ENCODE measurements at places on chromosomes 7 and 10.

DNA sequence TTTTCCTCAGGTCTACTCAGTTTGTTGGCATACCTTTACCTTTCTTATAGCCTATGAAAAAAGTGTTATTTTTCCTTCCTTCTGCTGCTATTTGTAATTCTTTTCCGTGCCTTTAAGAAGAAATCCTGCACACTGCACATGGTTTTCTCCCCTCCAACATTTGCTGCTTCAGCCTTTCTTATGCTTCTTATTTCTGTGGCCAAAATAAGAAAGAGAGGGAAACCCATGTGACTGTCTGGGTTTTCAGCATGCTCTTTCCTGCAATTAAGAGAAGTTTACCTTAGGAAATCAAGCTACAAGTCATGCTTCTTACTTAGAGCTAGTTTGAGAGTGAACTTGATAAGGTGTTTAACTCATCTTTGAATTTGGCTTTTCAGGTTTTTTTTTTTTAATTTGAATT is 11.0 kb downstream of the TBC1D12 start:
- no peak for DNase-seq

DNA sequence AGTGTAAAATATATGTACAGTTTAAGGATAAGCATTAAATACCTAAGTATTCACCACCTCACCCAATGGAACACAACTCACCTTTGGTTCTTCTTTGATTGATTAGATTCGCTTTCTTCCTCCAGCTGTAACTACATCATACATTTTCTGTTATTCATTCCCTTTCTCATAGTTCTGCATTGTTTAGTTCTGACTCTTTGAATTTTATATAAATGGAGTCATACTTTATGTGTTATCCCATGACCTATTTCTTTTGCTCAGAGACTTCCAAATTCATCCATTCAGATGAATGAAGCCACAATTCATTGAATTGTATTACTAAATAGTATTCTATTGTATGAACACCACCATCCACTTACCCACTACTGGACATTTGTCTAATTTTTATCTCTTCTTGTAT is 12.3 kb downstream of the THNSL1 start:
- no peak for DNase-seq

GRCh38 chr10:6018422-6018821 is 41.1 kb upstream of the IL15RA start:
- DNase-seq, result no peak

DNA sequence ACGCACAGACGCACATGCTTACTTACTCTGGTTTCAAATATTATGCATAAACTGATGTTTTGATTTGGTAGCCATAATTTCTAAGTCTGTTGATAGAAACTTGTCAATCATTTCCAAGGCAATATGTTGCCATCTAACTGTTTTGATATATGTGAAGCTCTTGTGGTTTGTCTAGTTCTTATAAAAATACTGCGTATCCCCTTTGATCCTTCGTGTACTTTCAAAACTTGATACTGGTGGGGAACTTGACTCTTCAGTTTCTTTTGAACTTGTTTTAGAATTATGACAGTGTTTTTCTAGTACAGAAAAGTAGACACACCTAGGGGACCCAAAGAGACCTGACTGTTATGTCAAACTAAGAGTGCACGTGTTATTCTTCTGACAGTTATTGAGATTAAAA is 708.0 kb downstream of the LRMDA start:
- DNase-seq, result no peak

DNA sequence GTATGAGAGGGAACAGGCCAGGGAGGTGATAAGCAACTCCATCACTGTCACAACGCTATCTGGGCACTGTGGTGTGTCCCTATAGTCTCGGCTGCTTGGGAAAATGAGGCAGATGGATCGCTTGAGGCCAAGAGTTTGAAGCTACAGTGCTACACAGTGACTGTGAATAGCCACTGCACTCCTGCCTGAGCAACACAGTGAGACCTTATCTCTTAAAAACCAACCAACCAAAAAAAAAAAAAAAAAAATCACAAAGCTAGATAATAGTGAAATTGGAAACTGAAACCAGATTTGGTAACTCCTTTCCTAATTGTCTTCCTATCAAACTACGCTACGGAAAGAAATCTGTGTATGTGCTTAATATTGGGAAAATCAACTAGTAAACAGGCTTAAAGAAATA is 14.1 kb downstream of the MICU1 start:
- no peak for DNase-seq

- DNase-seq, result no peak
Observed at GRCh38 chr10:43369921-43370320, 1.5 kb upstream of the FXYD4 start.

DNA sequence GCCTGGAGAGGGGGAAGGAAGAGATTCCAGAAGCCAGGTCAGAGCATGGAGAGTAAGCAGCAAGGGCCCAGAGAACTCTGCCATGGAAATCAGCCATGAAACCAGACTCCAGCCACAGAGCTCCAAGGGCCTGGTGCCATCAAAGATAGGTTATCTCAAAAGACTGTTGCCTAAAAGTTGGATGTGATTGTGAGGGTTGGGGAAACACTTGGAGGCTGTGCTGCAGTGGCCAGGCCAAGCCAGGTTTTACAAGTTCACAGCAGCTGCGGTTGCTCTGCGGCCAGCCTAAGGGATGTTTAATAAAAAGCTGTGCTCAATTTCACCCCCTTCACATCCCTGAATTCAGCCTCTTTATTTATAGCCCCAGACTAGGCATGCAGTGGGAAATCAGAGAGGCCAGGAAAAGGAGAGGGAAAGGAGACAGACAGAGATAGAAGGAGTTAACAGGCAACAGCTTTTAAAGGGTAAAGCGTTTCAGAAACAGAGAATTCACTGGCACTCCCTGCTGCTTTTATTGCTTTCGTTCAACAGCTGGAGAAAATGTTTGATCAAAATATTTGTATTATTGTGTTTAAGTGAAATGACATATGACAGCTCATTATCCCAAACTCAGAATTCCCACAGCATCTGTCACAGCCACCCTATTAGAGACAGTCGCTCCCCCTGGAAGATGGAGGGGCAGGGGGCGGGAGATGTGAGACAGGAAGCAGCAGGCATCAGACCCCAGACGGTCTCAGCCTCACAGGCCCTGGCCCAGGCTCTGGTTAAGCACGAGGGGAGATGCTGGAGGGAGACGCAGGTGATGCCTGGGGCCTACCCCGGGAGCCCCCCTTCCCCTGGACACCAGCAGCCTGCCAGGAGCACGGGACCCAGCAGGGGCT is 140.1 kb downstream of the GLI3 start:
- no peak for DNase-seq

DNA sequence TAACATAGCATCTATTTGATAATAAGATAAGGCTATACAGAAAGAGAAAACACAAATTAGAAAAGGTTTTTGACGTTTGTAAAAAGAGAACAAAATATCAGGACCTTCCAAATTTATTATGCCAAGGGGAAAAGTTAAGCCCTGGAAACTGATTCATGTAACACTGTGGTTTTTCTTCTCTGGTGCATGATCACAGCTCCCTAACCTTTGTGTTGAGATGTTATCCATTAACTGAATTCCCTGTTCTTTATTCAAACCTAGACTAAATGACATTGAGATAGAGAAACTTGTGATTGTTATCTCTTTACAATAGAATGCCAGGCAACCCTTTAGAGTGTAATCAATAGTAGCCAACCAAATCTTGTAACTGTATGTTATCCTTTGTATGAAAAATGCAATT is 141.5 kb upstream of the NRG3 start:
- DNase-seq, result no peak

GRCh38 chr10:130493021-130493420 is 356.8 kb downstream of the GLRX3 start:
- no peak for DNase-seq

DNA sequence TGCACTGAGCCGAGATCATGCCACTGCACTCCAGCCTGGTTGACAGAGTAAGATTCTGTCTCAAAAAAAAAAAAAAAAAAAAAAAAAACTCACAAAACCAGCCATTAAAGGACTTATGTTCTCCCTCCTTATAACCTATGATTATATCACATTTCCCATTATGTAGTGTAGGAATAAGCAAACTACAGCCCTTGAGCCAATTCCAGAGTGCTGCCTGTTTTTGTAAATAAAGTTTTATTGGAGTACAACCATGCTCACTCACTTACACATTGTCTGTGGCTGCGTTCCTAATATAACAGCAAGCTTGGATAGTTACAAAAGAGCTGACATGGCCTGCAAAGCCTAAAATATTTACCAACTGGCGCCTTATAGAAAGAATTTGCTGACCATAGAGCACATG is 72.7 kb upstream of the ARID5B start:
- DNase-seq, result no peak

DNA sequence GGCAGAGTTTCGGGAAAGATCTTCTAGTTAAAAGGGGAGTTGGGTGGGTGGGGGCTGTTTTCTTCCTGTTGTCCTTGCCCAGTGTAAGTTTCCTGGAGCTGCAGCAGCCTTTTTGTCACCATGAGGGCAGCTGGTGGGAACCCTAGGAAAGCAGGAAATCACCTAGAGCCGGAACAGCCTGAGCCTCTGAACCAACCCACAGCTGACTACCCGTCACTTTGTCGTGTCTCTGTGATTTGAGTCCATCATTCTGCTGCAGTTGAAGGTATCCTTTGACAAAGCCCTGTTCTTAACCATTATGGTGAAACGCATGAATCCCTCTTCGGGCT is 1.2 kb upstream of the C10orf143 start:
- no peak for DNase-seq

GRCh38 chr10:128744092-128744491 is 617.9 kb upstream of the MKI67 start:
- DNase-seq, result no peak

All from T-helper 17 cell (primary cell).